ENCODE measurements at places on chromosomes 5 and 9. TPM values are rescaled to one million over a fixed set of nuclear protein-coding genes. Genes with fewer than 3 reads are reported as not detected.

DNA sequence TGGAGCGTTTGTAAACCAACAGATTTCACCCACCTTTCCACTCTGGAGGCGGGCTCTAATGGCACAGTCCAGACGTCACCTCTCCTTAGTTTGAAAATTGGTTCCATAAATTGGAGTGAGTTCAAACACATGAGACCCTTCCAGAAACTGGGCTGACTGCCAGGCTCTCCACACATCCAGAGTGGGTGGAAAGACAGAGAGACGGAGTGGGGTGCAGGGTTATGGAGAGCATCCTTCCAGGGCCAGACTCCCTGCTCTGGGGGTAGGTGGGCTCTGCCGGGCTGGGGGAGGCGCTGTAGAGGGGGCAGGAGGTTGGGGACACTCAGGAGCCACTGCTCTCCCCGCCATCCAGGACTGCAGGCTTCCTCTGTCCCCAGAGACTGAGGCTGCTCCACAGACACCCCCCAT, 104.7 kb upstream of the PHYKPL start:
- DNase-seq, result peak; percentile 70

- DNase-seq, result no peak
Measured at GRCh38 chr9:89465001-89465451, 32.9 kb downstream of the SEMA4D start.

SLC34A1 gene
- not detected for total RNA-seq

- DNase-seq, result no peak
Measured at GRCh38 chr9:99197124-99197630, 24.6 kb downstream of the ALG2 start.

DNA sequence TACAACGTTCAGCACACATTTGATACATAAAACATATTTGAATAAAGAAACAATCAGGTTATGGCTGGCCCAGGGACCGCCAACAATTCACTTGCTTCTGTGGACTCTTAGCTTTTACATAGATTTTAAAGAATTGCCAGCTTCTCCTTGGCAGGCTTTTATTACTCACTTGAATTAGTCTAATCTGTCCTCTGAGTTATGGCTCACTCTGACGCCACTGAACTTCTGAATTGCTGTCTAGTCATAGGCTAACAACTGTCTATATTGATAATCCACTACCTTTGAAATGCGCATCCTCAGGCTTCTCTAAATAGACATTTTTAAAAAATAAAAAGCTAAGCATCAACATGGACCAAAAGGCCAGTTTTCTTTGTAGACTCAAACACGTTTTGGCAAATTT, 317.4 kb upstream of the SGCD start:
- DNase-seq, result no peak

PCDHGC4 gene
- total RNA-seq, result 5.8 TPM

DNA sequence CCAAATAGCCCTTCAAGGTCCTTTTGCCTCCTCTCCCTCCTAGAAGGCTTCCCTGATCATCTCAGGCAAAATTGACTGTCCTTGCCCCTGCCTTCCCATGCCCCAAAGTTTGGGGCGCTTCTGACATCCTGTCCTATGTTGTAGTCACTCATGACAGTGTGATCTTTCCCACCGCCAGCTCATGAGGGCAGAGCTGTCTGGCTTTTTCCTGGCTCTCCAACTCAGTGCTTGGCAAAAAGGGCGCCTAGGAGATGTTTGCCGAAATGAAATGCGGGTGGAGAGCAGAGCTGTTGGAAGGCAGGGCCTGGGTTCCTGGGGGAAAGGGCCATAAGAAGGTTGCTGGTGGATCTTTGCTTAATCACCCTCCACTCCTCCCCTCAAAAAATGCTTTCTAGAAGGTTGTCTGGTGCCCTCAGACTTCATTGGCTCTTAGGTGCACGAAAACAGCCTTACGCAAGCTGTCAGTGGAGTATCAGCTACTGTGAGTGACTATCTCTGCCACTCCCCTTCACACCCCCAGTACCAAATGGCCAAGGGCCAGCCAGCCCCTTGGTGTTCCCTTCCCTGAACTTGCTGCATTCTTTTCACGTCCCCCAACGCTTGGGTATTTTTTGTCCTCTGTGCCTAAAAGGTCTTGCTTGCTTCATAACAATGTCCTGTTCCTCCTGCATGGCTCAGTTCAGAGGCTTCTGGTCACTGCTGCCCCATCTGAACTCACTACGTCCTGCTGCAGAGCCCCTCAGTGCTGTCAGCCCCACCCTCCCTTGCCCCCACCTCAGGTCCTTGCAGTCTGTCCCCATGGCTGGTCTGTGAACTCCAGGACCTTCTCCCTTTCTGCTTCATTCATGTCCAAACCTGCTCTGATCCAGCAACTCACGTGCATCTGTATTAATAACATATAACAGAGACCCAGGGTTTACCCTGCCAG, 2.6 kb upstream of the SLC25A51 start:
- DNase-seq, result no peak

ELOVL7 gene
- 0.97 TPM for total RNA-seq

SLC25A2 gene
- total RNA-seq, result not detected

DNA sequence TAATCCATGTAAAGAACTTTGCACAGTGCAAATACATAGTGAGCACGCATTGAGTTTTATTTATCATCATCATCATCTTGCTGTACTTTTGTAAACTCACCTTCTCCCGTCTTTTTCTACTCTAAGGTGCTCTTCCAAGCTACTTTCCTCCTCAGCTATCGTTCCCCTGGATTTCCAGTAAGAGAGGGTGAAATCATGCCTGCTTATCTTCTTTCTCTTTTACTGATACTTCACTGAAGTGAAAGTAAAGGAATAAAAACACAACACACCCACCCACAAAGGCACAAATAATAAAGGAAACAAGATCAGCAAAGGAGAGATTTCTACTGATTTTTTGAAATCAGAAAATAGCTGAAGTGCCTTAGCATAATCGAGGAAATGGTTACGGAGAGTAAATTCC, 509.9 kb downstream of the RAB3C start:
- DNase-seq, result no peak

- DNase-seq, result no peak
Measured at GRCh38 chr5:60339691-60340201, 360.2 kb downstream of the DEPDC1B start.

PCDHA7 gene
- total RNA-seq, result not detected

DNA sequence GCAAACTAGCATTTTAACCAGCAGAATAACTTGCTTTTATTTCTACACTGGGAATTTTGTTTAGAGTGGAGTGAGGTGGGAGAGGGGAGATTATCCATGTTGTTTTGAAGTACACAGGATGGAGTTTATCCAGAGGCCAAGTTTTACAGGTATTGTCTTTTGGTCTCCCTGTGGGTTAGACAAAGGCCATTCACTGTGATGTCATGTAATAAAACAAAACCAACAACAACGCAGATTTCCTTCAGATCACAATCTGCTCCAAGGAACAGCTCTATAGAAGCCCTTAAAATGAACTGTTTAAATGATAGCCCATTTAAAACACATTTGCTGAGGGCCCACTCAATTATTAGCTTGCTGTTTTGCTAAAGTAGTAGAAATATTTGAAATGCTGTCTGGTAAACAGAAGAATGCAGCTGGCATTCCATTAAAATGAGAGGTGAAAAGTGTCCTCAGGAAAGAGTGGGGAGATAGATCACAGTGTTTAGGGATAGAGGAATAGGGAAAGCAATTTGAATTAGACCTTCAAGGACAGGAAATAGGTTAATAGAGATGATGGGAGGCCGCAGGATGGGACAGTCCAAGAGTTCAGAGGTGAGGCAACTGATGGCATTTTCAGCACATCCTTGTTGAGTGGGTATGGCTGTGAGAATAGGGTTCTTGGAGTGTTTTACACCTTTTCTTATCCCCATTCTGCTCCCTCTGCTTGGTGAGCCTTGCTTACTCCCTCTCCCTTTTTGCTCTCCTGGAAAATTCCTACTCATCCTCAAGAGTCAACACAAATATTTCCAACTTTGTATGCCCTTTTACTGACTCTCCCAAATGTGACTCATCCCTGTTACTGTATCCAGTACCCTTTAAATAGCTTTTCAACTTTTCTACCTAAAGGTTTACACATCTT, 140.1 kb upstream of the NR3C1 start:
- DNase-seq, result no peak

DNA sequence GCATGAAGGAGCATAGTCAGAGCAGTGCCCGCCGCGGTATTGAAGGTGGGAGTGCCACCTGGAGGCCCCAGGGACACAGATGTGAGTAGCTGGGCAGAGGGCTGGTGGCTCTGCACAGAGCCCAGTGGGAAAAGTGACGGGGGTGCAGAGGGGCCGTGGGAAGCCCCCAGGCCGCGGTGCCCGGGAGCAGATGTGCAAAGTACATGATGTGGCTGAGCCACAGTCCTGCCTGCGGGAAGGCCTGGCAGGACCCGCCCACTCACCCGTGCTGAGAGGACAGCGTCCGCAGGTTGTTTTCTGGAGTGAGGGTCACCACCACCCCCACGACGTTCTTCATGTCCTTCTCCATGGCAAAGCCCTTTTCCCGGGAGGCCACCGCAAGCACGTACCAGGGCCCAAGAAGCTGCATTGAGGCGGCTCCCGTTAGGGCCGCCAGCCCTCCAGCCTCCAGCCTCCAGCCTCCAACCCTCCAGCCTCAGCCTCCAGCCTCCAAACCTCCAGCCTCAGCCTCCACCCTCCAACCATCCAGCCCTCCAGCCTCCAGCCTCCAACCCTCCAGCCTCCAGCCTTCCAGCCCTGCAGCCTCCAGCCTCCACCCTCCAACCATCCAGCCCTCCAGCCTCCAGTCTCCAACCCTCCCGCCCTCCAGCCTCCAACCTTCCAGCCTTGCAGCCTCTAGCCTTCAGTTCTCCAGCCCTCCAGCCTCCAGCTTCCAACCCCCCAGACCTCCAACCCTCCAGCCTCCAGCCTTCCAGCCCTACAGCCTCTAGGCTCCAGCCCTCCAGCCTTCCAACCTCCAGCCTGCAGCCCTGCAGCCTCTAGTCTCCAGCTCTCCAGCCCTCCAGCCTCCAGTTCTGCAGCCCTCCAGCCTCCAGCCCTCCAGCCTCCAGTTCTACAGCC, 914 bp downstream of the LCN6 start:
- DNase-seq, result no peak

KCNV2 gene
- total RNA-seq, result not detected

DNA sequence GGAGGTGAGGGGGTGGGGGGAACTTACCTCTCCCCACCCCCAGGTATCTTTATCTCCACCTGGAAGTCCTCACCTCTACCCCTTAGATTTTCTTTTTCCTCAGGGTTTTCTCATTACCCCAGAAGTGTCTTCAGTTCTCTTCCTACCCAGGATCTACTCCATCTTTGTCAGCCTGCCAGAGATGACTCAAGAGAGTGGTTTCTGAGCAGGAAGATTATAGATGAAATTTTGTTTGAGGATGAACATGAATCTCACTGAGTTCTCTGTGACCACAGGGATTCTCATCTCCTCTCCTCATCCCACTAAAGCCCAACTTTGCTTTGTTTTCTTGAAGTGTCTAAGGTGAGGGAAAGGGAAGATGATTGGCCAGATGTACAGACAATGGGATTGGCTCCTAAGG, 5.2 kb upstream of the HINT2 start:
- DNase-seq, result no peak

DNA sequence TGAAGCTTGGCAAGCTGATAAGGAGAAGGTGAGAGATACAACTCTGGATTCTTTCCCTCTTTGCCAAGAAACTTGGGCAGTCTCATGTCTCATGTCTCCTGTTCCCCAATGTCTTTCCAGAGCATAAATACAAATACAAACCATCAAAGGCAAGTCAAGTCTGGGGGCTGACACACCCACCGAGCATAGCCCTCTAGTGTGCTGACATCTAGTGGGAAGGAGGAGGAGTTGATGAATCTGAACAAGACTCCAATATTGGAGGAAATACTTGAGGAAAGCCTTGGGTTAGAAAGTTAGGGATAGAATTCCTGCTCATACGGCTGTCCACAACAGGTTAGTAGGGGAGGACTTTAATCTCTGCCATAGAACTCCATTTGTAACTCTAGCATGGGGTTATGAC, 8.6 kb downstream of the MLANA start:
- DNase-seq, result no peak

DNA sequence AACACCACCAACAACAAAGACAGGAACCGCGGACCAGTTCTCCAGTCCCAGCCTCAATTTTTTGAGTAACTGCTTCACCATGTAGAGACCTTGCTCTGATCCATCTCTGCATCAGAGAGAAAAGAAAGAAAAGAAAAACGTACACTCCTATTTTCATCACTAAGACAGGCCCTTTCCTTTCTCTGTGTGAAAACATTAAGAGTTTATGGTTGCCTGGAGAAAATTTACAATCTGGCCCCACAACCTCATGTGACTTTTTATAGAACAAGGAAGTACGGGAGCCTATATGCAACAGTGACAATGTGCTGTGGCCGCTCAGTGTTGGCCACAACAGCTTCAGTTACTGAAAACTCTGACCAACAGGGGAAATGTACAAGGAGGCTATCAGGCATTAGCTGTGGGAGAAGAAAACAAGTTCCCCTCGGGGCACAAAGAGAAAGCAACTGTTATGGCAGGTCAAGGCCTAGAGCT, 272.9 kb upstream of the PTGER4 start:
- no peak for DNase-seq

SLC6A19 gene
- 0.05 TPM for total RNA-seq

- DNase-seq, result no peak
Measured at GRCh38 chr5:135402031-135402430, 3.0 kb upstream of the MACROH2A1 start.

ENTPD8 gene
- not detected for total RNA-seq

- no peak for DNase-seq
Measured at GRCh38 chr5:6029811-6030271, 348.5 kb downstream of the MED10 start.

GRCh38 chr9:128877852-128878251, 3.9 kb downstream of the KYAT1 start:
- DNase-seq, result no peak

SAPCD2 gene
- 0.11 TPM for total RNA-seq

GRCh38 chr5:138963763-138964371, 88.7 kb upstream of the LRRTM2 start:
- no peak for DNase-seq

- DNase-seq, result no peak
Measured at GRCh38 chr5:28084069-28084468, 1045.7 kb upstream of the CDH9 start.

GRCh38 chr9:34272101-34272541, 56.9 kb downstream of the KIF24 start:
- no peak for DNase-seq
